ENCODE measurements at places on chromosomes 1 and 21.

- no peak overlapping the region for H3K27ac ChIP-seq
- H3K36me3 ChIP-seq = no peaks in the 10 kb centered on the region
- DNase-seq = peak; percentile 14
- no peak overlapping the region for H3K4me3 ChIP-seq
Measured at GRCh38 chr1:91282695-91283420, 121.8 kb downstream of the HFM1 start.

DNA sequence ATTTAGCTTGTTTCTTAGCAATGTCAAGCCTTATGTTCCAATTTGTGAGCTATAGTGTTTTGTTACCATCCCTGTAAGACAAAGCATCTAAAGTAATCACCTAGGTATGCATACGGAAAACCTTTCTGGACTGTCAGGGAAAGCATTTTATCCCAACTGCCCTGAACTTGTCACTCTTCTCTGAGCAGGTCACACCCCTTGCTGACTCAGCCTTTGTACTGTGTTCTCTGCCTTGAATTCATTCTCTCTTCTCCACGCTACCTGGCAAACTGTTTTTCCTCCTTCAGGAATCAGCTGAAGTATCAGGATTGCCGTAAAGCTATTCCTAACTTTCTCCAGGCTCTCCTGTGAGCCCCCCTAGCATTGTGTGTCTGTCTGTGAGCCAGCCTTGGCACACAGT is 54.2 kb downstream of the PBX1 start:
- DNase-seq = no peak
- no peak overlapping the region for H3K4me3 ChIP-seq
- no peaks in the 10 kb centered on the region for H3K27me3 ChIP-seq

DNA sequence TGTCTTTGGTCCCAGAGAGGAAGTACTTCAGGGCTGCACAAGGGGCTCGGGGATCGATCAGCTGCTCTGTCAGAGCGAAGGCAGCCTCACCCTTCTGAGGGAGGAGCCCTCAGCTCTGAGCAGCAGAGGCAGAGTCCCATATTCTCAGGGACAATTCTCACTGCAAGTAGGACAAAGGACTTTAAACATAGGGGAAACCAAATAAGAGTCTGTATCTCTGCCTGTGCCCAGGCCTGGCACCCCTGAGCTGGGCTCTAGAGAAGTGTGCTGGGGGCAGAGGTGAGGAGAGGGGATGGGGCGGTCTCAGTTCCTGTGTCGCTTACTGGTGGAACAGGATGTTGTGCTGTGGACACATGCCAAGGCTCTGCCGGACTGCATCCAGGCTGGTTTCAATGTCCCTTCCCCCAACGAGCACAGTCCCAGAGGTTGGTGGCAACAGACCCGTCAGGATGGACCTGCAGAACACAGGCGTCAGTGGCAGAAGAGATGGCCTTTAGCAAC is 76.6 kb downstream of the ABCA4 start:
- no peak for DNase-seq
- H3K4me3 ChIP-seq = no peak overlapping the region
- peaks cover 35% of the 10 kb centered on the region for H3K27me3 ChIP-seq
- H3K27ac ChIP-seq = no peak overlapping the region
- H3K4me1 ChIP-seq = peaks cover 4% of the 10 kb centered on the region
- H3K36me3 ChIP-seq = no peaks in the 10 kb centered on the region

- H3K4me3 ChIP-seq = no peak overlapping the region
- H3K36me3 ChIP-seq = no peaks in the 10 kb centered on the region
- H3K27me3 ChIP-seq = no peaks in the 10 kb centered on the region
- no peaks in the 10 kb centered on the region for H3K4me1 ChIP-seq
- DNase-seq = no peak
Measured at GRCh38 chr1:157575744-157576143, 22.1 kb downstream of the FCRL4 start.

GRCh38 chr1:40932006-40932405 is 47.5 kb upstream of the CTPS1 start:
- peaks cover 1% of the 10 kb centered on the region for H3K4me1 ChIP-seq
- no peak overlapping the region for H3K4me3 ChIP-seq
- H3K36me3 ChIP-seq = no peaks in the 10 kb centered on the region
- H3K27me3 ChIP-seq = no peaks in the 10 kb centered on the region
- DNase-seq = no peak

DNA sequence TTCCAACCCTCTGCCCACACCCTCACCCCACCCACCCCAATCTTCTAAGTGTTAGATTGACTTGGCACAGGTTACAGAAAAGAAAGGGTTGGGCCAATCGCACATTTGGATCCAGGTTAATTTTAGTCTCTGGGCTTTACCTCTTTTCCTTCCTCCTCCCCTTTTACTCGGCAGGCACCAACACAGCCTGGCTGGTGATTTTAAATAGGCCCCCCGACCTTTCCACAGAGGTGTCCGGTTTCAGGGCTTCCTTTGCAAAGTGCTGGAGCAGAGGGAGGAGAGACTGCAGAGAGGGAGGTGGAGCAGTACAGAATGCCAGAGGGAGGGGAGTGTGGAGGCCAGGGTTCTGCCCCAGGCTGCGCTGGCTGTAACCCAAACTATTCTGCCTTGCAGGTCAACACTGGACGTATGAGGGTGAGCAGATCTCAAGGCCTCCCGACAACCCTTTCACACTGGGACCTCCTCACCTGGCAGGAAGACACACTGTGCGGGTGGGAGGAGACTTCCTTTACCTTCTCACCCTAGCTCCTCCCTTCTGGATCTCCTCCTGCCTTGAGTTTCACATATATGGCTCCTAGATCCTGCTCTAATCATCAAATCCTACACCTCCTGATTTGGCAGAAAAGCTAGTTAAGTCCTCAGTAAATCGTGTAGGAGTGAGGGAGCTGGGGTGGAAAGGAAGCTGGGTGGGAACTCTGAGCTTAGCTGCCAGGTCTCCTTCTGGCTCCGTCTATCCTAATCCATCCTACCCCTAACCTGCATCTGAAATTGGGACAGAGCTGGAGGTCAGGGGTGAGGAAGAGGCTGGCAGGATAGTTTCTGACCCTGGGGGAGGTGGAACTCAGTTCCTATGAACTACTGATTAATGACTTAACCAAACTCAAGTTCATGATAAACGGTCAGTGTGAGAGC is 2.4 kb downstream of the CA14 start:
- peaks cover 2% of the 10 kb centered on the region for H3K36me3 ChIP-seq
- H3K27ac ChIP-seq = no peak overlapping the region
- peaks cover 12% of the 10 kb centered on the region for H3K4me1 ChIP-seq
- no peak for DNase-seq
- no peak overlapping the region for H3K4me3 ChIP-seq

- no peak overlapping the region for H3K4me3 ChIP-seq
- no peaks in the 10 kb centered on the region for H3K36me3 ChIP-seq
- H3K27me3 ChIP-seq = no peaks in the 10 kb centered on the region
- DNase-seq = no peak
- H3K4me1 ChIP-seq = no peaks in the 10 kb centered on the region
Measured at GRCh38 chr1:191163621-191164020, 686.0 kb upstream of the BRINP3 start.

GRCh38 chr21:28063241-28064216 is 929.1 kb downstream of the LTN1 start:
- no peak for DNase-seq
- H3K27ac ChIP-seq = no peak overlapping the region
- H3K36me3 ChIP-seq = no peaks in the 10 kb centered on the region
- H3K4me1 ChIP-seq = peaks cover 6% of the 10 kb centered on the region
- H3K27me3 ChIP-seq = peaks cover 12% of the 10 kb centered on the region

DNA sequence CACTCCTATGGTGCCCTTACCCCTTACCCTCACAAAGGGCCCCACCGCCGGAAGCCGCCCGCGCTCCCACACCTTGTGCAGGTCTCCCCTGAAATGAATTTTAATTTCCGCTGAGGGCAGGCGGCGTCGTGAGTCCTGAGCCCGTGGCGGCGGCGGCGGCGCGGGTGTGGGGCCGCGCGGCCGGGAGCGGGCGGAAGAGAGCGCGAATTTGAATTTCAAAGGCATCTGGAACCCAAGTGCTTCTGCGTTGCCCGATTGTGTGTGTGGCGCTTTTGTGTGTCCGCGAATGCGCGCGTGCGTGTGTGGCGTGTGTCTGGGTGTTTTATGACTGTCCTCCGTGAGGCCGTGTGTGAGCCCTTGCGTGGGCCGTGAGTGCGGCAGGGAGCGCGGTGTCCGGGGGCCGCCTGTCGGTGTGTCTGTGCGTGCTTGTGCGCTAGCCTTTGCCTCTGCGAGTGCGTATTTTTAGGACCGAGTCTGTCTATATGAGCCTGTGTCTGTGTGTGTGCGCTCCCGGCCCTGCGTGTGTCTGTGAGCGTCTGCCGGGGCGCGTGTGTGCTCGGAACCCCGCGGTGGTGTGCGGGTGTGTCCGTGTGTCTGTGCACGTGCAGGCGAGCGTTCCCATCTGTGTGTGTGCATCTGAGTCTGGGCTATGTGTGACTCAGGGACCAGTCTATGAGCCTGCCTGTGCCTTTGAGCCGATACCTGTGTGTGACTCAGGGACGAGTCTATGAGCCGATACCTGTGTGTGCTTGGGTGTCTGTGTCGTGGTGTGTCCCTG is 7.9 kb upstream of the ADGRB2 start:
- H3K4me1 ChIP-seq = peaks cover 32% of the 10 kb centered on the region
- peak; percentile 45 for DNase-seq
- H3K27ac ChIP-seq = peak overlapping the region; percentile 49
- peaks cover 29% of the 10 kb centered on the region for H3K27me3 ChIP-seq
- H3K36me3 ChIP-seq = no peaks in the 10 kb centered on the region
- peak overlapping the region; percentile 75 for H3K4me3 ChIP-seq

DNA sequence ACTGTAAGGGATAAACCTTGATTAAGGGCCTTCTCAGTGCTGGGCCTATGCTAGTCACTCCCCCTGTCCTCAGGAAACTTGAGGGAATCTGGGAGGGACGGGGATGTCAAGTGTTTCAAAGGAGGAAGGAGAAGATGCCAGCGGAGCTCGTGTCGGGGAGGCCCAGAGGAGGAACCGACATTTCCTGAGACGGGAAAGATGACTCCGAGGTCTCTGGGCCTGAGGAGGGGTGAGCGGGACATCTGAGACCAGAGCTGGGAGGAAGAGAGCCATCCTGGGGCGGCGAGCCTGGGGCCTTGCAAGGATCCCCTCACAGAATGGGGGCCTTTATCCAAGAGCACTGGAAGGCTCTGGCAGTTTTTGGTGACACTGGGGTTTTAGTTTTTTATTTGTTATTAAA is 10.4 kb downstream of the SLC66A1 start:
- no peak overlapping the region for H3K4me3 ChIP-seq
- no peaks in the 10 kb centered on the region for H3K27me3 ChIP-seq
- DNase-seq = no peak

- H3K4me1 ChIP-seq = peaks cover 11% of the 10 kb centered on the region
- H3K27ac ChIP-seq = no peak overlapping the region
- H3K4me3 ChIP-seq = no peak overlapping the region
- DNase-seq = no peak
- no peaks in the 10 kb centered on the region for H3K27me3 ChIP-seq
Measured at GRCh38 chr1:97630948-97631347, 289.9 kb downstream of the DPYD start.

- H3K27ac ChIP-seq = no peak overlapping the region
- H3K4me3 ChIP-seq = no peak overlapping the region
- peaks cover 38% of the 10 kb centered on the region for H3K4me1 ChIP-seq
- DNase-seq = no peak
Measured at GRCh38 chr1:192512426-192513162, 63.0 kb upstream of the RGS1 start.

DNA sequence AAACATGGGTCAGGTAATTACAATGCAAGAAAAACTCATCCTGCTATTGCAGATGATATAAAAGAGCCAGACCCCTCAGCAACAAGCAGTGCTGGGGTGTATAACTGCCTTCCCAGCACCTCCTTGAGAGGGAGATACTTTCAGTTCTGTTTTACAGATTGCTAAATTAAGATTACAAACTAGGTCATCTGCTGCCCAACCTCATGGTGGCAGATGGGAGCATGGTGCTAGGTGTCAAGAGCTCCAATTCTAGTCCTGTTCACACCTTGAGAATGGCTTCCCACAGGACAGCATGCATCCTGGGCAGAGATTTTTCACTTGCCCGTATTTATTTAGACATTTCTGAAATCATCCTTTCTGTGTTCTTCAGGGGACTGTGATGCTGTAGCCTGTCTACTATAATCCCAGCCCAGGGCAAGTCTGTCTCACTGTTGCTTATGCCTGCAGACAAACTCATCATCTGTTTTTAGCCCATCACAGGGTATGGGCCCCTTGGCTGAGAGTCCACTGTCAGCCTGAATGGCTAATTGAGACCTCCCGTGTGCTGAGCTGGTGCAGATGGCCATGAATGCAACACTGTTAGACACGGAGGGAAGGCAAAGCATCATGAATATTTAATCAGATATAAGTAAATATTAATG is 40.2 kb upstream of the PBX1 start:
- no peaks in the 10 kb centered on the region for H3K4me1 ChIP-seq
- H3K27ac ChIP-seq = no peak overlapping the region
- no peak overlapping the region for H3K4me3 ChIP-seq
- no peaks in the 10 kb centered on the region for H3K36me3 ChIP-seq
- H3K27me3 ChIP-seq = no peaks in the 10 kb centered on the region

DNA sequence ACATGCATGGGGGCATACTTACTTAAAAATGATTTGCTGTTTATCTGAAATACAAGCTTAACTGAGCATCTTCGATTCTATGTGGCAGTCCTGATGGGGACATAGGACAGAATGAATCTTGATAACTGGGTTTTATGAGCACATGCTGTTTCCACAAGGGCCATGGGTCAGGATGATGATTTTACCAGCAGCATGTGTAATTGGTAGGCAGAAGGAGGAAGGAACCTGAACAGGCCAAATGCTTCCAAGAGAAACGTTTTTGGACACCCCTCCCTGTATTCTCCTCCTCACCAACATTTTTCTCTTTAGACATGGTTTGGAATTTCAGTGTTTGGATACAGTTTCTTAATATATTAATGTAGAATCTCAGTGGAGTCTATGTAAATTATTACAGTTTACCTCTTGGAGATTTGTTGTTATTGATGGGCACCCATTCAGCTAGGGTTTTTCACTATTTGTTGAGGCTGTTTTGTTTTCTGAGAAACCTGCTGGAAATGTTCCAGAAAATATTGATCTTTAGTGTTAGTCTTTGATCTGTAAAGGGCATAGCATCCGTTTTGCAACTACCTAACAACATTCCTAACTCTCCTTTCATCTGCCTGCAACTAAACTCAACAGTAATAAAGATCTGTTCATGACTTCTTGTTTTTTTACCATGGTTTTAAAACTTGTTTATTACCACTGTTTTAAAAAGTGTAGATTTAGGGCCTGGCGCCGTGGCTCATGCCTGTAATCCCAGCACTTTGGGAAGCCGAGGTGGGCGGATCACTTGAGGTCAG is 42.0 kb downstream of the TBCE start:
- H3K27ac ChIP-seq = no peak overlapping the region
- DNase-seq = no peak
- H3K36me3 ChIP-seq = peaks cover under 1% of the 10 kb centered on the region
- no peak overlapping the region for H3K4me3 ChIP-seq
- no peaks in the 10 kb centered on the region for H3K27me3 ChIP-seq
- H3K4me1 ChIP-seq = peaks cover 3% of the 10 kb centered on the region

Data from activated naive CD8-positive, alpha-beta T cell treated with anti-CD3 and anti-CD28 coated beads for 36 hours (primary cell).